ENCODE measurements at places on chromosomes 2 and 18.

GRCh38 chr2:240250150-240250984, 109.9 kb upstream of the OTOS start:
- DNase-seq, result no peak

GRCh38 chr2:28053597-28053996, 163.1 kb downstream of the BABAM2 start:
- DNase-seq, result no peak

GRCh38 chr2:64998658-64999061, 9.5 kb downstream of the SLC1A4 start:
- no peak for DNase-seq

DNA sequence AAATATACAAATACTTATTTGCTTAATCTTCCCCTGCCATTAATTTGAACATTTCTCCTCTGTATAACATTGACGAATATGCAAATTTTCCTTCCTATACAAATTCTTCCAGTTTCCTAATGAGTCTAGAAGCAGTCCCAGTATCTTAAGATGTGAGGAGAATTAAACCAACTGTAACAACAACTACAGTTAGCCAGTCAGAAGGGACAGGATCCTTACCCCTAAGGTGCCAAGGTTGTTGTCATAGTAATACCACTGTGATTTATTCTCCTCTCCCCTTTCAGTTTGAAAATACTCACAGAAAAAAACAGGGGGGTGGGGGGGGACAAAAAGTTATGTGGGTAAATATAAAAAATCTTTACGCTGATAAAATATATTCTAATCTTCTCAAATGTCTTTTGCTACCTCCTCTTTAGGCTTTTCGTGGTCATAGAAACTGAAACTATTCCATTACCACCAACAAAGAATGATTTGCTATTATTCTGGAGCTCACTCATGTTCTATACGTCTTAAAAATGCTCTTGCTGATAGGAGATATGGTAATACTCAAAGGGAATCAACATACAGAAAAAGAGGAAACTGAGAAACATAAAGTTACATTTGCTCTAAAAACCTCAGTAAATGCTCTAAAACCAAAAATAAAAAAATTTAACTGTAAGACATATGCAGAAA, 107.6 kb downstream of the MEMO1 start:
- DNase-seq, result no peak

DNA sequence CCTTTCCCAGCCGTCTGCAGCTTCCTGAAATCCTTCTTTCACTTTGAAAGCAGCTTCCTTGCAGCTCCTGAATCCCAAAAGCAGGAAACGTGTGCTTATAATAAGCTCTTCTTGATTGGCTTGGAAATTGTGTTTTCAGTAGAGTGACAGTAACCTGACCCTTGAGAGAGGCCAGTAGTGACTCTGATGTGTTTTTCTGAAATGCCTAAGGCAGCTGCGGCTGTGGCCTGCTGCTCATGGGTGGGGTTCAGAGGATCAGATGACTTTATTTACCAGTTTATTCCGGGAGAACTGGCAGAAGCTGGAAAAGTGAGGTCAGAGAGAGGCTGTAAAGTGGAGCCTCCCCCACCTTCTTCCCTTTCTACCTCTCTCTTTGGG, 31.9 kb upstream of the RPIA start:
- no peak for DNase-seq

GRCh38 chr2:124834331-124834730, 809.2 kb downstream of the CNTNAP5 start:
- DNase-seq, result no peak

GRCh38 chr2:233816334-233816733, 38.0 kb downstream of the HJURP start:
- no peak for DNase-seq

- no peak for DNase-seq
Observed at GRCh38 chr2:23380562-23381065, 4.4 kb upstream of the KLHL29 start.

GRCh38 chr2:197285361-197285760, 25.2 kb downstream of the ANKRD44 start:
- no peak for DNase-seq

- DNase-seq, result no peak
Observed at GRCh38 chr2:191870744-191871143, 23.9 kb upstream of the CAVIN2 start.

DNA sequence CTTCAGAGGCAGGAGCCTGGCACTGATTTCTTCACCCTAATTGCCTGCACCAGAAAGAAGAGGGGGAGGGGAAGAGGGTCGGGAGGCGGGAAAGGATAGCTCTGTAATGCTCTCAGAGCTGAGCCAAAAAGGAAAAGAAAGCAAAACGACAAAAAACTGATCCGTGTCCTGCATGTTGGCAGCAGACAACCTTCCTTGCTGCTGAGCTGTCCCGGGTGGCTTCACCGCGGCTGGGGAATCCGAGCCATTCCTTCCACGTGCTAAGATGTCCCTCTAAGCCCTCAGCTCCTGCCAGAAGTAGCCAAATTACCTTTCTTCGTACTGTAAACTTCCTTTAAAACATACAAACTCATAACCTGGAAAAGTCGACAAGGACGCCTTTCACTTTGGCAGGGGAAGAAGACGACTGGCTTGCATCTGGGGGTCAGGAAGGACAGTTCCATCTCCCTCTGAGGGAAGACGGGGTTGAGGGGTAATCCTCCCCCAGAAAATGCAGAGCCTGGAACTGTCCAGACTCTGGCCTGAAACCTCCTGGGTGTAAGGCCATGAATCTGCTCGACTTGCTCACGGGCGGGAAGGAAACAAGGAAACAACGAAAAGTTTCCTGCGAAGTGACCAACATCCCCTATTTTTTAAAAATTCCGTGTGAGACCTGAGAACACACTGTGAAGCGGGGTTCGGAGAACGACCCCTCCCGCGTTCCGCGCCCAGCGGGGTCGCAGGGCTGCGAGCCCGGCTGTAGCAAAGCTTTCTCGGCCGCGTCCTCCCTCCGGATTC, 7.7 kb downstream of the OTX1 start:
- no peak for DNase-seq

- no peak for DNase-seq
Observed at GRCh38 chr2:100276716-100277115, 45.6 kb downstream of the LONRF2 start.

DNA sequence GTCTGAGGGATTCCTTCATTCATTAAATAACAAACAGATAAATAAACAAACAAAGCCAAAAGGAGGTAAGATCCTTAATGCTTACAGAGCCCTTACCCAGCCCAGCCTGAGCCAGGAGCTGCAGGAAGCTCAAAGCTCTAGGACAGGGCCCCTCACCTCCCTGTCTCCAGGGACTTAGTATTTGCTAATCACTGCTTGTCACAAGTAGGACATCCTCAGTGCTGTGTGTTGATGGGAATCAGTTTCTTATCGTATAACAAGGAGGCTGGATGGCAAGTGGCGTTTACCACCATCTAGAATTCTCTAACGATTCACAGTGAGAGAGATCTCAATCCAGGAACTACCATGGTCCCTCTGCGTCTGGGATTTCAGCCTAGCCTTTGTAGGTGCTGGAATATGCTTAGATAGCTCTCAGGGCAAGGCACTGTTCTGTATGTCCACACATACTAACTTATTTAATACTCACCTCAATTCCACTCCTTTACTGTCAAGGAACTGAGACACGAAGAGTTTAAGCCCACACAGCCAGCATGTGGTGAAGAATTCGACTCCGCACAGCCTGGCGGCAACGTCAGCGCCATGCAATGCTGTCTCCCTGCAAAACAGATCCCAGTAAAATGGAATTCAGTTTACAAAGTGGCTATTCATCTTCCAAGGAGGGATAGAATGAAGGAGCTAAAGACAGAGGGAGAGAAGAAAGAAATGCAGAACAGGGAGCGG, 164.8 kb downstream of the MYCN start:
- no peak for DNase-seq

GRCh38 chr18:34928754-34929335, 112.4 kb upstream of the MAPRE2 start:
- no peak for DNase-seq

DNA sequence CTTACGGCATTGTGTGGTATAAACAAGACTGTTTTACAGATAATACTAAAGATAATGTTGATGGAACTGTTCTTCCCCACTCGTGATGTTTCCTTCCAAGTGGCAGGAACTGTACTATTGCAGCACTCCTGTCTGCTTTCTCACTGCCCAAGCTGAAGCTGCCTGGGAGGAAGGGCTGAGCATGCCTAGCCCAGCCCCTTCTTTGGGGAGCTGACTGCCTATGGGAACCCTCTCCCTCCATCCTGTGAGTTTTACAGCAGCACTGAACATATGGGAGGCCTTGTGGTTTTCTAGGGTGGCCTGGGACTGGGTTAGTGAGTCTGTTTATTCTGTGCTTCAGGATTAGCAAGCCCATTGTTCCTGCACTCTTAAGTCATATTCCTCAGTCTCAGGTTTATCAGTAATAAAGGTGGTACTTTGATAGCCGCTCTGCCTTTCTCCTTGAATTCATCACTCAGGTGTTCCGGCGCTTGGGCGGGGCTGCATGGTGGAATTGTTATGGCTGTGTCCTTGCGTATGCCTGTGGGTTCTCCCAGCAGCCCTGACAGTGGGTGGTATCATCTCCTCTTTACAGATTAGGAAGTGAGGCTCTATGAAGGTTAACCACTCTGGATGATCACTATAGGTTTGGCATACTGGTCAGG, 379.7 kb downstream of the PTPRM start:
- no peak for DNase-seq

- DNase-seq, result no peak
Observed at GRCh38 chr2:128413718-128414341, 95.2 kb upstream of the HS6ST1 start.

DNA sequence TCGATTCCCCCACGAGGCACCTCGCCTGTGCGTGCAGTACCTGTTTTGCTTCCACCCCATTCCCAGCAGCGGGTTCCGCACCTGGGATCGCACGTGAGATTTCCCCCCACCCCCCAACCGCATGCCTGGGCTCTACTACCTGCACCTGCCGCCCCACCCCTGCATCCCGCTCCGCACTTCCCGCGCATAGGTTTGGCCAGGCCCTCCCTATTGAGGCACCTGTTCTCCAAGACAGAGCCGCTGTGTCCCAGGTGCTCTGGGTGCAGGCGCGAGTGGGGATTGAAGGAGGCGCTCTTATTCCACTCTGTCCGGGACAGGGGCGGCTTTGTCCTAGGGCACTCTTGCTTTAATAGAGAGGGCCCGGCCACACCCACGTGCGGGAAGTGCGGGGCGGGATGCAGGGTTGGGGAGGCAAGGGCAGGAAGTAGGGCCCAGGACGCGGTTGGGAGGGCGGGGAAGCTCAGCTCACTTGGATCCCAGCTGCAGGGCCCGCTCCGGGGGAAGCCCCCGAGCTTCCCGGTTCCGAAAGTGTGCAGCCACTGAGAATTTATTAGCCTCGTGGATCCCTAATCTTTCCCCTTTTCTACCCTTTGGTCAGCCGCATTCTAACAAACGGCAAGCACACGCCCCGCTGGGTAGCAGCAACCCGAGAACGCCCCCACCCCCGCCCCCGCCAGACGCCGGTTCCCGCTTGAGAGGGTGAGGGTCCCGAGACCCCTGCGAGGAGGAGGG, 670 bp upstream of the MOCOS start:
- no peak for DNase-seq

GRCh38 chr2:16152928-16153753, 212.8 kb downstream of the MYCN start:
- DNase-seq, result no peak

DNA sequence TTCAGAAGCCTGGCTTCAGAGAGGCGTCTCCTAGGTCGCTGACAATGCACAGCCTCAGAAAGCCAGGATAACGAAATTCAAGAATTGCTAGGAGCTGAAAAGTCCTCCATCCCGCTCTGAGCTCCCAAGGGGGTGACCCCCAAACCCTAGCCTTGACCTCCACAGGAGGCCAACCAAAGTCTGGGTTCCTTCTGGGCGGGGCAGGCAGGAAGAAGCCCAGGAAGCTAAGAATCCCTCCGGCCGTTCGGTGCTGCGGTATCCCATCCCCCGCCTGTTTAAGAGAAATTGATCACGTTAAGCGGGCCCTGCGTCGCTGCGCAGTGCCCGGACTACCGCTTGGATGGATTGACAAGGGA, 2.5 kb upstream of the OSR1 start:
- DNase-seq, result no peak

GRCh38 chr2:165898381-165898780, 55.2 kb downstream of the TTC21B start:
- DNase-seq, result no peak

DNA sequence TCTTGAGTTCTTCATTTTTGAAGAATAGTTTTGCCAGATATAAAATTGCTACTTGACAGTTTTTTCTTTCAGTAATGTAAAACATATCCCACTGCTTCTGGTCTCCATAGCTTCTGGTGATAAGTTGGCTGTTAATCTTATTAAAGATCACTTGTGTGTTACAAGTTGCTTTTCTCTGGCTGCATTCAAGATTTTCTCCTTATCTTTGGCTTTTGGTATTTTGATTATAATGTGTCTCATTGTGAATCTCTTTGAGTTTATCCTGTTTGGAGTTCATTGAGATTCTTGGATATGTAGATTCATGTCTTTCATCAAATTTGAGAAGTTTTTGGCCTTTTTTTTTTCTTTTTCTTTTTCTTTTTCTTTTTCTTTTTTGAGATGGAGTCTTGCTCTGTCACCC, 20.2 kb upstream of the ADNP2 start:
- DNase-seq, result no peak

- DNase-seq, result no peak
Observed at GRCh38 chr2:18093196-18093595, 214.7 kb downstream of the KCNS3 start.

DNA sequence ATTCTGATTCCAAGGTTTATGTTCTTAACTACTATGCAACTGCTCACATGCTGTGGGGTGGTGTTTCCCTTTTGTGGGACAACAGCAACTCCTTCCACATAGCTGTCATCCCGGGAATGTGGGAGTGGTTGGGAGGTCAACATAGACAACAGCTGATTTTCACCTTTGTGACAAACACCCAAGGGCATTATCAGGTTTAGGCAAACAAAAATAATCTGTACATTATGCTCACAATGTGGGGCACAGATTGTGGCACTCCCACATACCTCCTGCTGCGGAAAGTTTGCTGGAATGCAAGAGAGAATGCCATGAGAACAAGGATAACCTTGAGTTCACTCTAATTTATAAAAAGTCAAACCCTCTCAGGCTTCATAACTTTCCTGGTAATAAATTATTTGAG, 582.6 kb downstream of the CNTNAP5 start:
- no peak for DNase-seq

DNA sequence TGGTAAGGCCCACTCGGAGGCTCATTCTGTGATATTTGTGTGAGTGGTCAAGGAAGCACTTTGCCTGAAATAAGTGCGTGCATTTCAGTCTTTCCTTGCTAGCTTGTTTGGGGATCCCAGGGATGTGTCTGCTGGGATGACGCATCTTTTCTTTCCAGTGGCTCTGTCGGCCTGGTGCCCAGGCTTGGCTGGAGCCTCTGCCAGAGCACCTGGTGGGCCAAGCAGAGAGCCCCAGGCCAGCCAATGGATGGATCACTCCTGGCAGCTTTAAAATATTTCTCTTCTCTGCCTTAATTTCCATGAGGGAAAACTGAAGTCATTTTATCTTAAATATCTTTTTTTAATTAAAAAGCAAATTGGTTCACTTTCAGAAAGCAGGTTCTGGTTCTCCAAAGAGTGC, 501.8 kb upstream of the HS6ST1 start:
- DNase-seq, result no peak

DNA sequence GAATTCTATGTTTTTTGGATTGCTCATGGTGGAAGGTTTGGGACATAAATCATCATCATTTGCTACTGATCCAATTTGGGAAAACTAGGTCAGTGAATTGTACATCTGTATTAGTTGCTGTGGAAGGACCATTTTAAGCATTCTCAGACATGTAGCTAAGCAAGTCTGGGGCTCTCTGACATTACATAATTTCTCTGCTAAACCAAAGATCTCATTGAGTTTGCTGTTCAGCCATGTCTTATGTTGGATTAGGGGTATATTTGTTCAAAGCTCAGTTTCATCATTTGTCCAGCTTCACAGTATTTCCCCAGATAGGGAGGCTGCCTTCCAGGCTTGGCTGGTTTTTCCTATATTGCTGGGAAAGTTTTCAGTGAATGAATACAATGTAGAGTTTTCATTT, 399.7 kb downstream of the MTX2 start:
- DNase-seq, result no peak

Data from stimulated activated CD4-positive, alpha-beta T cell treated with anti-CD3 and anti-CD28 coated beads, Interleukin-15, amount 100 ng/mL, for 1 hour (primary cell).